ENCODE measurements at places on chromosomes 6 and 20. TPM values are rescaled to one million over a fixed set of nuclear protein-coding genes. Genes with fewer than 3 reads are reported as not detected.

Gene FITM2
- total RNA-seq = 8.2 TPM

Gene NOTCH4
- total RNA-seq = 0.73 TPM

Gene TCP11
- not detected for total RNA-seq

Gene VSX1
- 1.6 TPM for total RNA-seq

Gene PTPN1
- total RNA-seq = 31.8 TPM

Gene C6orf15
- not detected for total RNA-seq

Gene C20orf144
- total RNA-seq = 0.13 TPM

Gene EYA4
- 10.3 TPM for total RNA-seq

Gene TTPAL
- total RNA-seq = 14.5 TPM

Gene CEBPB
- total RNA-seq = 105 TPM

Gene SLC32A1
- total RNA-seq = not detected

Gene MCHR2
- total RNA-seq = not detected
